ENCODE measurements at places on chromosomes 3 and 15. TPM values are rescaled to one million over a fixed set of nuclear protein-coding genes. Genes with fewer than 3 reads are reported as not detected.

The ZNF860 gene
- 1.4 TPM for polyA plus RNA-seq

The KLHL25 gene
- 4.1 TPM for polyA plus RNA-seq

The BLM gene
- 11.3 TPM for polyA plus RNA-seq

The PLA2G4D gene
- 0.08 TPM for polyA plus RNA-seq

The KNG1 gene
- polyA plus RNA-seq = not detected

The GOLGA8N gene
- polyA plus RNA-seq = 0.25 TPM

The SYNPR gene
- polyA plus RNA-seq = not detected

The GP9 gene
- not detected for polyA plus RNA-seq

The DZIP1L gene
- 1.7 TPM for polyA plus RNA-seq

The PIGB gene
- 11.6 TPM for polyA plus RNA-seq

The WDR72 gene
- not detected for polyA plus RNA-seq

The TUSC7 gene
- not detected for polyA plus RNA-seq

The PLCB2 gene
- 2.2 TPM for polyA plus RNA-seq

The NR1I2 gene
- polyA plus RNA-seq = not detected

The GADL1 gene
- polyA plus RNA-seq = not detected

The TIGIT gene
- not detected for polyA plus RNA-seq

The LAMB2 gene
- 133 TPM for polyA plus RNA-seq

All from foreskin keratinocyte (primary cell).